CD4-positive, CD25-positive, alpha-beta regulatory T cell (primary cell): ENCODE measurements at places on chromosomes 13 and 19. TPM values are rescaled to one million over a fixed set of nuclear protein-coding genes. Genes with fewer than 3 reads are reported as not detected.
A peak's percentile ranks its signal among the peaks of the same experiment; 100 is the strongest.

CEACAM5 gene
- total RNA-seq = not detected

SYNGR4 gene
- not detected for total RNA-seq

GJB6 gene
- total RNA-seq = 3.9 TPM

HPN gene
- total RNA-seq = not detected

GRCh38 chr19:484494-484893 is 11.8 kb upstream of the MADCAM1 start:
- H3K36me3 ChIP-seq = no peaks in the 10 kb centered on the region
- peaks cover 9% of the 10 kb centered on the region for H3K4me1 ChIP-seq
- no peak overlapping the region for H3K27ac ChIP-seq
- H3K4me3 ChIP-seq = no peak overlapping the region
- no peak for DNase-seq

DNA sequence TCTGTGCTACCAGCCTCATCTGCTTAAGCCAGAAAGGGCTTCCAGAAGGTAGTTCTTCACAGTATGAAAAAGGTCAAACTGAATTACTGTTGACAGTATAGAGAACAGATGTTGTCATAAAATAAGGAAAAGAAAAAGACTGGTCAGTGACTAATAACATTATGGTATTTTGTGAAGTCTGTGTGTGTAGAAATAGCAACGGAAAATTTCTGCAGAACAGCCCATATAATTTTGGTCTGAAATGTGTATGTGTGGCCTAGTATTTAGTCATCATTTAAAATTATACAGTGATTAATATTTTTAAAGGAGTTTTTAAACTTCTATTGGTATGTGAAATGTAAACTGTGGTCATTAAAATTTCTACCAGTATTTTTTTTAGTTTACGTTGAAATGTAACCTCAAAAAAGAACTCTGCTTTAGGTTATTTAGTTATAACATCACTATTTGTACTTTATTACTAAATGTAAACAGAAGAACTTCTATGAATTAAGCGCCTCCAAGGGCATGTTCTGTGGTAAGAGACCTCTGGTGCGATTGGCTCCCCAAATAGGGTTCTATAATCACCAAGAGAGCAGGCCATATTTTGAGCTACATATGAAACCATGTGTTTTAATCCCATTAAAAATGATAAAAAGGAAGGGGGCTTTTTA is 3.3 kb upstream of the GPR183 start:
- peaks cover 76% of the 10 kb centered on the region for H3K4me1 ChIP-seq
- no peaks in the 10 kb centered on the region for H3K27me3 ChIP-seq
- H3K4me3 ChIP-seq = peak overlapping the region; percentile 49
- H3K36me3 ChIP-seq = peaks cover 2% of the 10 kb centered on the region

DNA sequence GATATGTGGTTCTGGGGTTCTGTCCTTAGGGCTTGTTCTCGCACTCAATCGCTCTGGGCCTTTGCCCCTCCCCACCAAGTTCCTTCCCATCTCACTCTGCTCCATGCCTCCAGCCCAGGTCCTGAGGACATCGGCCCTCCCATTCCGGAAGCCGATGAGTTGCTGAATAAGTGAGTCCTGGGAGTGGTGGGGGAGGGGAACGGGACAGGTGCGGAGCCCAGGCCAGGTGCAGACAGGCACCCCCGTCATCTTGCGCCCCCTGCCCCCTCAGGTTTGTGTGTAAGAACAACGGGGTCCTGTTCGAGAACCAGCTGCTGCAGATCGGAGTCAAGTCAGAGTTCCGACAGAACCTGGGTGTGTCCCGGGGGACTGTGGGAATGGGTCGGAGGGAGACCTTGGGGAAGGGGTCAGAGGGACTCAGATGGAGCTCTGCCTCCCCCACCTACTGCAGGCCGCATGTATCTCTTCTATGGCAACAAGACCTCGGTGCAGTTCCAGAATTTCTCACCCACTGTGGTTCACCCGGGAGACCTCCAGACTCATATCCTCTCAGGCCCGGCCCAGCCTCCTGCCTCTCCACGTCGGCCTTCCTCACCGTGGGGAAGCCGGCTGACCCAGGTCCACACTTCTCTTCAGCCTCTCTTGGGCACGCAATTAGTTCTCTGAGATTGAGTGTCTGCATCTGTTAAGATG is 10.1 kb downstream of the FUZ start:
- H3K27ac ChIP-seq = no peak overlapping the region
- H3K36me3 ChIP-seq = peaks cover 34% of the 10 kb centered on the region
- no peak for DNase-seq
- no peaks in the 10 kb centered on the region for H3K27me3 ChIP-seq
- H3K4me3 ChIP-seq = no peak overlapping the region
- no peaks in the 10 kb centered on the region for H3K4me1 ChIP-seq

- no peak for DNase-seq
- H3K27me3 ChIP-seq = no peaks in the 10 kb centered on the region
- H3K4me3 ChIP-seq = no peak overlapping the region
- no peaks in the 10 kb centered on the region for H3K36me3 ChIP-seq
Measured at GRCh38 chr13:41054919-41055619, 6.2 kb upstream of the WBP4 start.

DNA sequence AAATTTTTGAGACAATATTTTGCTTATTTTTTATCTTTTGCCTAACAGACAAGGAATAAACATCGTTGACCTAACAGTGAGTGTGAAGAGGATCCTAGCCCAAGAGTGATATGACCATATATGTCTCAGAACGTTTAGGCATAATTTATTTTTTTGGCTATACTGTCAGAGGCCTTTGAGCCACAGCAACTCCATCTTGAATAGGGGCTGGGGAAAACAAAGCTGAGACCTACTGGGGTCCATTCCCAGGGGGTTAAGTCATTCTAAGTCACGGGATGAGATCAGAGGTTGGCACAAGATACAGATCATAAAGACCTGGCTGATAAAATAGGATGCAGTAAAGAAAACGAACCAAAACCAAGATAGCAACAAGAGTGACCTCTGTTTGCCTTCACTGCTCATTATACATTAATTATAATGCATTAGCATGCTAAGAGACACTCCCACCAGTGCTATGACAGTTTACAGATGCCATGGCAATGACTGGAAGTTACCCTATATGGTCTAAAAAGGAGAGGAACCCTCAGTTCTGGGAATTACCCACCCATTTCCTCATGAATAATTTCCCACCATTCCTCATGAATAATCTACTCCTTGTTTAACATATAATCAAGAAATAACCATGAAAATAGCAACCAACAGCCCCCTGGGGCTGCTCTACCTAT is 510.9 kb upstream of the PCDH9 start:
- H3K4me1 ChIP-seq = no peaks in the 10 kb centered on the region
- H3K27me3 ChIP-seq = no peaks in the 10 kb centered on the region
